ENCODE measurements at places on chromosomes 16 and 17. TPM values are rescaled to one million over a fixed set of nuclear protein-coding genes. Genes with fewer than 3 reads are reported as not detected.

Gene KRT17
- 24,723 TPM for total RNA-seq

Gene DPEP2
- total RNA-seq, result not detected

Gene FGF11
- 20.2 TPM for total RNA-seq

Gene CSH1
- total RNA-seq, result not detected

Gene NEUROD2
- total RNA-seq, result not detected

Gene FBXL16
- total RNA-seq, result 1.7 TPM

Gene NKD1
- under 0.01 TPM for total RNA-seq

Gene ASPA
- 0.59 TPM for total RNA-seq

Gene HEATR9
- not detected for total RNA-seq

Gene AANAT
- not detected for total RNA-seq

Gene MIEF2
- 56.3 TPM for total RNA-seq

Gene ARL5C
- total RNA-seq, result not detected

DNA sequence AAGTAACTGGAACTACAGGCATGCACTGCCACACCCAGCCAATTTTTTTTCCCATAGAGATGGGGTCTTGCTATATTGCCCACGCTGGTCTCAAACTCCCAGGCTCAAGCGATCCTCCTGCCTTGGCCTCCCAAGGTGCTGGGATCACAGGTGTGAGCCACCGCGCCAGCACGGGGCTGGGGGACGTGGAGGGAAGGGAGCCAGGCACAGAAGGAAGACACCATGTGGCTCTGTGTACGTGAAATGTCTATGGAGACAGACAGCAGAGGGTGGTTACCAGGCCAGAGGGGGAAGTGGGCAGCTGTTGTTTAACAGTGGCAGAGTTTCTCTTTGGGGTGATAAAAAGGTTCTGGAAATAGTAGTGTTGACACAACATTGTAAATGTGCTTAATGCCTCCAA lies 4.6 kb upstream of the PIEZO1 start:
- DNase-seq, result no peak

- DNase-seq, result no peak
These were observed 6.1 kb downstream of the TBX21 start for GRCh38 chr17:47739150-47739549.

- DNase-seq, result no peak
These were observed 13.3 kb downstream of the CDR2 start for GRCh38 chr16:22360963-22361659.

GRCh38 chr16:28288114-28288513 lies 4.2 kb upstream of the SBK1 start:
- DNase-seq, result no peak

- DNase-seq, result peak; percentile 91
These were observed 5.5 kb upstream of the MNT start for GRCh38 chr17:2406271-2406902.

DNA sequence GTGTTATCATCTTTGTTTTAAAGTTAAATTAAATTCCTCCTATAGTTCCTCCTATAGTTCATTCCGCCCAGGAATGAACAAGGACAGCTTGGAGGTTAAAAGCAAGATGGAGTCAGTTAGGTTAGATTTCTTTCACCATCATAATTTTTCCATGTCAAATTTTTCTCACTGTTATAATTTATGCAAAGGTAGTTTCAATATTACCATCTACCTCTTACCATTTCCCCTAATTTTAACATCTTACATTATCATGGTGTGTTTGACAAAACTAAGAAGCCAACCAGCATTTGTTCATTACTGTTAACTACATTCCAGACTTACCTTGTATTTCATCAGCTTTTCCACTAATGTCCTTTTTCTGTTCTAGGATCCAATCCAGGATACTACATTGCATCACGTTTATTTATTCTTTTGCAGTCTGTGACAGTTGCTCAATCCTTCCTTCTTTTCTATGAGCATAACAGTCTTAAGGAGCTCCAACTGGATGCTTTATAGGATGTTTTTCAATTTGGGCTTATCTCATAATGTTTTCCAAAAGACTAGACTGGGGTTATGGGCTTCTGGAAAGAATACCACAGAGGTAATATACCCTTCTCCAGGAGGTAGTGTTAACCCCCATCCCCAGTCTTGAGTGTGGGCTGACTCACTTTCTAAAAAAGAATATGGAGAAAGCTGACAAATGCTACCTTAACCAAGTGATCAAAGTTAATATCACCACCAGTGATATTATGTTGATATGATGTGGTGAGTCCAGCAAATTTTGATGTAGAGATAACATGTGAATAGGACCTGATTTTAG lies 158.5 kb downstream of the PPM1E start:
- DNase-seq, result no peak

DNA sequence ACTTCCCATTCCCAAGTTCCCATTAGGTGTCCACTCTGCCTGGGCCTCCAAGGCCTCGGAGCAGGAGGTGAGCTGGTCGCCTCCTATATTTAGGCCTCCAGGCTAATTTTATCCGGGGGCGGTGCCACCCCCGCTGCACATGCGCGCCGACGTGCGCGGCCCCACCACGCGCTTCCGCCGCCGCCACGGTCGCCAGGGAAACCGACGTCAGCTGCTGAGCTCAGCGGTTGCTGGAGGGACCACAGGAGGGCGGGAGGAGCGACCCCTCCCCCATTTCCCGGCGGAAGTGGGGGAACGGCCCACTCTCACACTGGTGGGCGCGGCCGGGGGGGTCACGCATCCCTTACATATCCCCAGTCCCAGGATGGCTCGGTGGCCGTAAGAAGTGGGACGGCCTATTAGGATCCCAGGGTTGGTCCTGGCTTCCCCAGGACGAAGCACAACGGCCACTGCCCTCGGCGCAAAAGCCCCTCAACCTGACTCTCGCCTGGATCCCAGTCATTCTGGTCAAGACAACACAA lies 1.0 kb downstream of the PER1 start:
- peak; percentile 72 for DNase-seq

- peak; percentile 54 for DNase-seq
These were observed 1.1 kb upstream of the SLC43A2 start for GRCh38 chr17:1629504-1630310.

- DNase-seq, result no peak
These were observed 102.7 kb downstream of the CLEC16A start for GRCh38 chr16:11047057-11047456.

- DNase-seq, result no peak
These were observed 16.4 kb downstream of the FAM20A start for GRCh38 chr17:68584581-68585303.

- peak; percentile 8 for DNase-seq
These were observed 308.4 kb downstream of the ZFHX3 start for GRCh38 chr16:72739577-72739976.

DNA sequence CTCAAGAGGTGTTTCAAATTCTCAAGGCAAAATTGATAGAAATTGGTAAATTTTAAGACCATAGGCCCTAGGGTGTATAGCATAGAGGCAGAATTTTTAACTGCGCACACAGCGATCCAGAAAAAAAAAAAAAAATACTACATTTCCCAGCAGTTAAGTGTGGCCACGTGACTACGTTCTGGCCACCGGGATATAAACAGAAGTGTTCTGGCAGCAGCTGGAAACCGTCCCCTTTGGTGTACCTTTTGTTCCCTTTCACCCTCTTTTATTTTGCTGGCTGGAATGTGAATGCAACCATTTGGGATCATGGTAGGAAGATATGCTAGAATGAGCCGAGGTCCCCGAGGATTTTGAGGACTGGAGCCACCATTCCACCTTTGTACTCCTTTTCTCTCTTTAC lies 52.7 kb upstream of the AKAP1 start:
- no peak for DNase-seq

- no peak for DNase-seq
These were observed 29.8 kb downstream of the COX4I1 start for GRCh38 chr16:85829171-85829719.

DNA sequence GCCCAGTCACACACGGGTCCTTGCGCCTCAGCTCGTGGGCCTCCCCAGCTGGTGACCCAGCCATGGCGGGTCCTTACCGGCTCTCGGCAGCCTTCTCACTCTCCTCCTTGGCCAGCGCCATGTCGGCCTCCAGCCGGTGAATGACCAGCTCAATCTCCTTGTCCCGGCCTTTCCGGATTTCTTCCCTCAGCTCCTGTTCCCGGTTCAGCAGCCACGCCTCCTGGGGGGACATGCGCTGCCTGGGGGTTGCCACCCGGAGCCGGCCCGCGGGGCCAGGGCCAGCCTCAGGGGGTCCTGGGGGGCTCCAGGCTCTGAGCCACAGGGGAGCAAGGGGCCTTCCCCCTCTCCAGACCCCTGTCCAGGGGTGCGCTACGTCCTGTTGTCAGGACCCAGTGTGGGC lies 25.1 kb upstream of the AATK start:
- no peak for DNase-seq

- no peak for DNase-seq
These were observed 31.2 kb downstream of the PITPNM3 start for GRCh38 chr17:6525141-6525540.

GRCh38 chr17:59121901-59122480 lies 15.3 kb upstream of the TRIM37 start:
- peak; percentile 67 for DNase-seq

- no peak for DNase-seq
These were observed 69.9 kb downstream of the FTO start for GRCh38 chr16:53773881-53774280.

DNA sequence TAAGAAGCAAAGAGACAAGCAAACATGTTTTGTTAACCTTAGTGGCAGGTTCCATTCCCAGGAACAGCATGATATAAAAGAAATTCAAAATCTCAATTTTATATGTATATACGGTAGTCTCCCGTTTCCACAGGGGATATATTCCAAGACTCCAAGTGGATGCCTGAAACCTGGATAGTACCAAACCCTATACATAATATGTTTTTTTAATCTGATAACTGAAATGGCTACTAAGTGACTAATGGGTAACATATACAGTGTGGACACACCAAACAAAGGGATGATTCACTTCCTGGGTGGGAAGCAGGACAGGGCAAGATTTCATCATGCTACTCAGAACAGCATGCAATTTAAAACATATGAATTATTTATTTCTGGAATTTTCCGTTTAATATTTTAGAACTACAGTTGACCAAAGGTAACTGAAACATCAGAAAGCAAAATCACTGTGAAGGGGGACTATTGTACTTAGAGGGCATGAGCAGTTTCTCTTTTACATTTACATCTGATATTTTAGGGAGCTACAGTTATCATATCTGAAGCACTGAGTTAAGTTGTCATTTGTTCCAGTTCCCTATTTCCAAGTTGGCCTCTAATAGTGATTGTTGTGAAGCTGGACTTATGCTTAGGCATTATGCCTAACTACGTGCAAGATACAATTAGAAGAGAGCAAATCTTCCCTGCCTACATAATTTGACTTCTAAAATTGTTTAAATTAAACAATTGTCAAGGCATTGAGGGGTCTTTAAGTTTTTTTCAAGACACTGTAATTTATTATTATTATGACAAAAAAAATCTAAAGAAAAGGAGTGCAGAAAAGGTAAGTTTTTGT lies 34.1 kb upstream of the ABCA6 start:
- DNase-seq, result peak; percentile 87

- no peak for DNase-seq
These were observed 159.9 kb downstream of the TMEM114 start for GRCh38 chr16:8430401-8430800.

DNA sequence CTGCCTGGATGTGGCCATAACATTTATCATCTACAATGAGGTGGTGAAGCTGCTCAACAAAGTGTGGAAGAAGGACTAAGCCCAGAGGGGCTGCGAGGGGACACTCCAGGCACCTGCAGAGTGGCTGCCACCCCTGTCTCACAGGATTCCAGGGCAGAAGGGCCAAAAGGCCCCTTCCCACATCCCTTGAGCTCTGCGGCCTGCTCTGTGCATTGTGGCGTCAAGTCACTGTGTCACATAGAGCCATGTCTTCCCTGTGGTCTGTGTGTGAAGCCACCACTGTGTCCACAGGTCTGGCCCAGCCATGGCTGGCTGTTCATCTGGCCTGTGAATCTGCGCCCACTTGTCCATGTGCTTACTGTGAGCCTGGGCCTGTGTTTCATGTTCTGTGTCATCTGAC lies 1714.6 kb downstream of the TP53TG3F start:
- DNase-seq, result no peak

- DNase-seq, result no peak
These were observed 925 bp downstream of the ZNF689 start for GRCh38 chr16:30609002-30609925.

DNA sequence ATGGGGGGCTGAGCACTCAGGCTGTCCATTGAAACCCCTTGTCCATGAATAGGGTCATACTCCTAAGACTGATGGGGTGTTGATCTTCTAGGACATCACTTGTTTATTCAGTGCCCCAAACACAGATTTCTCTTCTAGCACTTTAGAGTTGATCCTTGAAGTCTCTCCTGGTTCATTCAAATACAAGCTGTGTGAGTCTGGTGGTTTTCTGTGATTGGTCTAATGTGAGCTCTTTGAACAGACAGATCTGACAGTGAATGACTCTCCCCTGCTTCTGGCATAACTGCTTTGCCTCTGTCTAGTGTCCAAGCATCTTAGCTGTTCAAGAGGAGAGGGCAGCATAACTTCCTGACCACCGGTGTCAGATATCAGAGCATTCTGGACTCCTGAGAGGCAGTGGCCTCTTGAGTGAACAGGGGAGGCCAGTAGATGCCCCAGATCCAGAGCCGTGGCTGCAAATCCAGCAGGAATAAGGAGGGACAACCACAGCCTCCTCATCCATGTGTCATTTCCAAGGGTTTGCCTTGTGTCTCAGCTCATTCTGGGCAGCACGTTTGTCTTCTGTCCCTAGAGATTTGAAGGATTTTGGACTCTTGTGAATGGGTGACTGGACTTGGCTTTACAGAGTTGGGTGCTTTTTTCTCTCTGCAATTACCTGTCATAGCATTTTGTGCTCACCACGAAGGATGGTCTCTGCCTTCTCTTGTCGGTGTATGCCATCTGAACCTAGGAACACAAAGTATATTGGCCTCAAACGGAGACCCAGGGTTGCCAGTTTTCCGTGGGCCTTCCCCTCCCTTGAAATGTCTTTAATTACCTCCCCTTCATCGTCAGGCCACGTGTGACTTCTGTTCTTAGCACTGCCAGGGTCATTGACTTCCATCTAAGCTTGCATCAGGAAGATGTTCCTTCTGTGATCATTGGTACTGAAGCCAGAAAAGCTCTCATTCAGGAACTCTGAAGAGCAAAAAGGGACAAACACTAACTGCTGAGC lies 13.9 kb upstream of the CLEC18C start:
- DNase-seq, result no peak

DNA sequence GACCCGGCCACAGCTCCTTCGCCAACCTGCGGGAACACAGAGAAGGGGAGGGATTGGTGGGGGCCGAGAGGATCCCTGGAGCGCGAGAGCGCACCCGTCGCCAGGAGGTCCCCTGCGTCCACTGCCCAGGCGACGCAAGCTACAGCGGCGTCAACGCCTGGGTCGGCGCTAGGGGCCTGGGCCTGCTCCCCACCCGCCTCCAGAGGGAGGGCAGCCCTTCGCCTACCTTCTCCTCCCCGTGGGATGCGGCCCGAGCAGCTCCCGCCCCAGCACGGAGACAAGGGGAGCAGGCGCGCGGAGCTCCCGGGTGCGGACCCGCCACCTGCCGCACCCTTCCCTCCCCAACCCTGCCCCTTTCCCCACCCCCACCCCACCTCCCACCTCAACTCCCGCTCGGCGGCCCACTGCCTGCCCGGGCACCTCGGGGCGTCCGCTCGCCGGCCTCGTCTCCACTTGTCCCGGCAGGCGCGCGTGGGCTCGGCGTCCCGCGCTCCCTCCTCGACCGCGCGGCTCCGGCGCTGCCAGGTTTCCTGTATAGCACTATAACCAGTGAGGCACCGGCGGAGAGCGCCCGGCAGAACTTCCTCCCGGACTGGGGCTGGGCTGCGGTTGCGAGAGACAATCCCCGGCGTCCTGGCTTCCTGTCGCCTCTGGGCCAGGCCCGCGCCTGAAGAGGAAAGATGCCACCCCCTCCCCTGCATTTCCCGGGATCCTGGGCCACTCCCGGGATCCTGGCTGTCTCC lies 119.1 kb upstream of the SMURF2 start:
- DNase-seq, result peak; percentile 42
